ENCODE measurements at places on chromosomes 11 and 22.

GRCh38 chr11:64718780-64719124, 4.2 kb downstream of the NRXN2 start:
- DNase-seq, result no peak

GRCh38 chr11:92735039-92735438, 234.4 kb upstream of the MTNR1B start:
- no peak for DNase-seq

GRCh38 chr22:17145021-17145680, 13.9 kb downstream of the HDHD5 start:
- DNase-seq, result no peak

- DNase-seq, result no peak
Observed at GRCh38 chr11:27425814-27426213, 46.8 kb downstream of the LGR4 start.

DNA sequence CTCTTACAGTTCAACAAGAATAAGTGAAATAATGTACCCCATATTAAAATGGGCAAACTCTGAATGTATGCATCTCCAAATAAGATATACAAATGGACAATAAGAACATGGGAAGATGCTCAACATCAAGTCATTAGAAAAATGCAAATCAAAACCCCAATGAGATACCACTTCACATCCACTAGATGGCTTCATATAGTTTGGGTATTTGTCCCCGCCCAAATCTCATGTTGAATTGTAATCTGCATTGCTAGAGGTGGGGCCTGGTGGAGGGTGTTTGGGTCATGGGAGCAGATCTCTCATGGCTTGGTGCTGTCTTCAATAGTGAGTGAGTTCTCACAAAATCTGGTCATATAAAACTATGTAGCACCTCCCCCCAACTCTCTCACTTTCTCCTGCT, 5.7 kb downstream of the MPZL2 start:
- DNase-seq, result no peak

DNA sequence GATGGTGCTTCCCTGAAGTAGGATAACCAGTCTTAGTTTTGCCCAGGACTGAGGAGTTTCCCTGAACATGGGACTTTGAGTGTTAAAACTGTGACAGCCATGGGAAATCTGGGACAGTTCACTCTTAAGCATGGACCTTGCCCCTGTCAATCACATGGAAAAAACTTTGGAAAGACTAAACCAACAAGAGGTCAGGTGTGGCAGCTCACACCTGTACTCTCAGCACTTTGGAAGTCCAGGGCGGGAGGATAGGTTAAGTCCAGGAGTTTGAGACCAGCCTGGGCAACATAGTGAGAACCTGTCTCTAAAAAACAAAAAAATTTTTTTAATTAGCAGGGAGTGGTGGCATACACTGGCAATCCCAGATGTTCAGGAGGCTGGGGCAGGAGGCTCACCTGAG, 3.3 kb upstream of the AMBRA1 start:
- no peak for DNase-seq
